A172 (cell line): ENCODE measurements at places on chromosomes 2 and 18. TPM values are rescaled to one million over a fixed set of nuclear protein-coding genes. Genes with fewer than 3 reads are reported as not detected.

Gene MYO1B
- 4.1 and 4.9 TPM in 2 replicates for total RNA-seq

Gene OR6B2
- not detected in 2 replicates for total RNA-seq

Gene TXNDC2
- total RNA-seq = 0.05 and 0.26 TPM in 2 replicates

Gene KIF5C
- total RNA-seq = 14.6 and 22.9 TPM in 2 replicates

Gene IL1R2
- not detected in 2 replicates for total RNA-seq

Gene PREPL
- 53.9 and 62.7 TPM in 2 replicates for total RNA-seq

Gene INPP1
- 9.8 and 11.4 TPM in 2 replicates for total RNA-seq

Gene SAG
- total RNA-seq = not detected in 2 replicates

Gene TEX51
- total RNA-seq = not detected in 2 replicates

Gene BOK
- 0.07 and 0.60 TPM in 2 replicates for total RNA-seq

Gene CAPN14
- not detected in 2 replicates for total RNA-seq

Gene VIL1
- not detected in 2 replicates for total RNA-seq

Gene KCNJ13
- total RNA-seq = not detected in 2 replicates

Gene ACOXL
- not detected in 2 replicates for total RNA-seq

Gene MC2R
- total RNA-seq = not detected in 2 replicates

Gene EN1
- 1.0 and 2.0 TPM in 2 replicates for total RNA-seq

Gene CDH19
- total RNA-seq = not detected in 2 replicates

Gene GPR17
- 0.45 and 0.84 TPM in 2 replicates for total RNA-seq

Gene IL18R1
- total RNA-seq = not detected in 2 replicates

Gene SLC23A3
- total RNA-seq = 0.19 and 0.67 TPM in 2 replicates

Gene EVX2
- not detected in 2 replicates for total RNA-seq

Gene SERPINB10
- total RNA-seq = not detected in 2 replicates

Gene PLB1
- 0.65 and 1.0 TPM in 2 replicates for total RNA-seq

Gene TUBB8B
- not detected in 2 replicates for total RNA-seq
